ENCODE measurements at places on chromosomes 2 and 18. TPM values are rescaled to one million over a fixed set of nuclear protein-coding genes. Genes with fewer than 3 reads are reported as not detected.

ZNF513 gene
- 8.5 TPM for total RNA-seq

- H3K27me3 ChIP-seq: no peaks in the 10 kb centered on the region
- H3K27ac ChIP-seq: no peak overlapping the region
- H3K36me3 ChIP-seq: no peaks in the 10 kb centered on the region
- no peak for DNase-seq
- no peaks in the 10 kb centered on the region for H3K4me1 ChIP-seq
- no peak overlapping the region for H3K4me3 ChIP-seq
These were observed 15.8 kb downstream of the DSC1 start for GRCh38 chr18:31146809-31147208.

DNA sequence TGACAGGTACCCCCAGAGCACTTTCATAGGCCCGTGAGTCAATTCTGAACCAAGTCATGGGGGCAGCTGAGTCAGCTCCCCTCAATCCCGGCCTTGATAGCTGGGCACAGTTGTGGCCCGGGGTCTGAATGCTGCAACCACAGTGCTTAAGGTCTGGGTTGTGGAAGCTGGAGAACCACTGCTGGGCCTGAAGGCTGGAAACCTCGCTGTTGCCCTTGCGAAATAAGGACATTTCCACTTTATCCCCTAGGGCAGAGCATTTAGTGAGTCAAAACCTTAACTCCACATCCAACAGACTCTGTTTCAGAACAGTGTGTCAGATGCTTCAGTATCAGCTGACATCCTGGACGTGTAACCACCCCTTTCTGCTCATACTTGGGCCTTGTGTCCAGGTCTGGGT, 58.6 kb downstream of the SP110 start:
- no peak for DNase-seq
- no peaks in the 10 kb centered on the region for H3K4me1 ChIP-seq
- H3K36me3 ChIP-seq: no peaks in the 10 kb centered on the region
- H3K27ac ChIP-seq: no peak overlapping the region
- H3K4me3 ChIP-seq: no peak overlapping the region
- H3K27me3 ChIP-seq: no peaks in the 10 kb centered on the region

- no peak overlapping the region for H3K4me3 ChIP-seq
- no peak for DNase-seq
- H3K4me1 ChIP-seq: no peaks in the 10 kb centered on the region
- H3K36me3 ChIP-seq: no peaks in the 10 kb centered on the region
These were observed 11.9 kb downstream of the GPC1 start for GRCh38 chr2:240447331-240447730.

DNA sequence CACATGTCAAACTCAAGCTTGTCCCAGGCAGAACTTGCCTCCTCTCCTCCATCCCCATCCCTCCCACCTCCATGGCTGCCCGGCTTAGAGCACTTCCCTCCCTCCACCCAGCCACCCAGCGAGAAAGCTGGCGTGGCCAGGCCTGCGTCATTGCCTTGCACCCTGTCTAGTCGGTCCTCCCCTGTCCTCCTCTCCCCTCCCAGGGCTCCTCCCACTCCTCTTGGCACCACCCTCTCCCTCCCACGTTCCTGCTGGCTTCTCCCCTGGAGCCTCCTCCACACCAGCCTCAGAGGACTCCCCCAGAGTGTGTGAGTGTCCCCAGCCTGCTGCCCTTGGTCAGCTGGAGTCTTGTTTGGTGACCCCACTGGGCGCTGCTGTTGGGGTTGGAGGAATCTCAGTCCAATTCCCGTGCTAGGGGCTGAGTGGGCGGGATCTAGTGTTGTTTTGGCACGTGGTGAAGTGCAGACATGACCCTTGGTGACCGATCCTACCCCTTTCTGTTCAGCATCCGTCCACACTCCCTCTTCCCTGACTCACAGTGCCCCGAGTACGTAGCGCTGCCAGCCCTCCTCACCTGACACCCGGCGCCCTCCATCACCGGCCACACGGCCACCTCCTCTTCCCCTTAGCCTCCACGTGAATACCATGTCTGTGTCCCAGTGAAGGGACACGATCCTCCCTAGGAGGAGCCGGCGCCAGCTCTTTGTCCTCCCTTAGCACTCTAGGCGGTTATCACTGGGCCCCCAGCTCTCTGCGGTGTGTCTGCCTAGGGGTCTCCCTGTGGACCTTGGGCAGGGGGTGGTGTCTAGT, 41.4 kb downstream of the ATP6V1C2 start:
- peak; percentile 80 for DNase-seq
- H3K4me1 ChIP-seq: peaks cover 8% of the 10 kb centered on the region

All from K562 (cell line).